ENCODE measurements at places on chromosomes 13 and 19.

DNA sequence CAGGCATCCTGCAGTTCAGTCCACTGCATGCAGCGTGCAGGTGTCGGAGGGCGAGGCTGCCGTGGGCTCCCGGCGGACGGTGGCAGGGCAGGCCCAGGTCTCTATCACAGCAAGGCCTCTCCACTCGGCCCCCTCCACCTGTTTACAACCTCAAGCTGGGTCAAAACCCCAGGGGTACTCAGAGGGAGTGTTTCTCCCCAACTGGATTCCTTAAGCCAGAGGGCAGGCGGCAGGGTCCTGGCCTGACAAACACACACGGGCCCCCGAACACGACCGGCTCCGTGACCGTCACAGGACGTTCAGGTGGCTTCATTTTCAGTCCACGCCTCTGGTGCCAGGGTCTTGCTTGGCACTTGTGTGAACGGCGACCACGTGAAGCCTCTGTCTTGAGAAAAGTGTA is 23.5 kb downstream of the RASA3 start:
- DNase-seq, result no peak

DNA sequence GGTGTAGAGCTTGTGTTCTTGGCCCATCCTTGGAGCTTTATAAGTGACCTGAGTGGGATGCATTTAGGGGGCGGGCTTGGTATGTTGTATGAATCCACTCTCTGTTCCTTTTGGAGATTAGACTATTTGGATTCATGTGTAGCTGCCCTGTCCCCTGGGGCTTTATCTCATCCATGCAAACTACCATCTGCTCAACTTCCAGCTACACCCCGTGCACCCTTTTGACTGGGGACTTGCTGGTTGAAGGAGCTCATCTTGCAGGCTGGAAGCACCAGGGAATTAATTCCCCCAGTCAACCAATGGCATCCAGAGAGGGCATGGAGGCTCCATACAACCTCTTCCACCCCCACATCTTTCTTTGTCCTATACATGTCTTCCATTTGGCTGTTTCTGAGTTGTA is 6.1 kb downstream of the CLEC4M start:
- no peak for DNase-seq

- no peak for DNase-seq
Observed at GRCh38 chr13:65844266-65844841, 1385.8 kb downstream of the PCDH9 start.

DNA sequence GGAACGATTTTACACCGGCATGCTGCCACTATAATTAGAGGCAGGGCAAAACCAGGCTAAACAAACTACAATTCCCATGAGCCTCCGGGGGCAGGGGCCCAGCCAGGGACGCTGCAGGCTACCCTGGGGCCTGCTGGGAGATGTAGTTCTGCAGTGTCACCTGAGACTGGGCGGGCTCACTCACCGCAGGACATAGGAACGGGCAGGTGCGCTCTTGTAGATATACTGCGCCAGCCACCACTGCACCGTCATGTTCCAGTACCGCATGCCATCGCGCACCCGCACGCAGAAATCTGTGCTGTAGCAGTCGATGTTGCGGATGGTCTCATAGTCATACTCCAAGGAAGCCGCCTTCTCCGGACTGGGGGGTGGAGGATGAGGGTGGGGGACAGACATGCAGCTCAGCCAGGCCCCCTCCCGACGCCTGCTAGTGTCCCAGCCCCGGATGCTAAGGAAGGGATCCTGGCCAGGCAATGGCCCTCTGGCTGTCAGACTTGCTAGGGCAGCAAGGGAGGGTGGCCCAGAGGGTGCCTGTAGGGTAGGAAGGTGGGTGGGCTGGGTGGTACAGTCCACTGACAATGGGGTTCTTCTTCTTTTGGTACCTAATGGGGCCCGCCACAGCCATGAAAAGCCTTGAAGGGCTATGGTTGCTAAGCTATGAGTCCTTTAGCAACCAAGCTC is 5.8 kb upstream of the TMC4 start:
- no peak for DNase-seq

- no peak for DNase-seq
Observed at GRCh38 chr13:73195091-73195490, 136.3 kb downstream of the KLF5 start.

DNA sequence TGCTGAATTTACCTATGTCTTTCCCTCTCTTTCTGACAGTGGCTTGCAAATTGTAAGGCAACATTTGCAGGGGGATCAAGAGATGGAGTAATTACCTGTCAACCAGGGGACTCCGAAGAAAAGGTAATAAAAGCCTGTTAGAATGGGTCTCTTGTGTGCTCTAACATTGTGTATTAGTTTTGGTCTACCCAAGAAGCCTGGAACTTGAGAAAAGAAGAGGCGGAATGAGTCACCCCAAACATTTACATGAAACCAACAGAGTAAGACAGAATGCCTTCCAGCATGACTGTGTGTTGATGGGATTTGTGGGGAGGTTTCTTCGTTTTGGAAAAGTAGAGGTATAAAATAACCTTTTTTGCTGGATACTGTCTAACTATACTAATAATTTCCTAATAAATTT is 36.7 kb downstream of the ZAR1L start:
- DNase-seq, result no peak

- no peak for DNase-seq
Observed at GRCh38 chr19:45599286-45599685, 2.7 kb downstream of the GPR4 start.

Data from HAP-1 (cell line).